ENCODE measurements at places on chromosomes 3 and 15.

DNA sequence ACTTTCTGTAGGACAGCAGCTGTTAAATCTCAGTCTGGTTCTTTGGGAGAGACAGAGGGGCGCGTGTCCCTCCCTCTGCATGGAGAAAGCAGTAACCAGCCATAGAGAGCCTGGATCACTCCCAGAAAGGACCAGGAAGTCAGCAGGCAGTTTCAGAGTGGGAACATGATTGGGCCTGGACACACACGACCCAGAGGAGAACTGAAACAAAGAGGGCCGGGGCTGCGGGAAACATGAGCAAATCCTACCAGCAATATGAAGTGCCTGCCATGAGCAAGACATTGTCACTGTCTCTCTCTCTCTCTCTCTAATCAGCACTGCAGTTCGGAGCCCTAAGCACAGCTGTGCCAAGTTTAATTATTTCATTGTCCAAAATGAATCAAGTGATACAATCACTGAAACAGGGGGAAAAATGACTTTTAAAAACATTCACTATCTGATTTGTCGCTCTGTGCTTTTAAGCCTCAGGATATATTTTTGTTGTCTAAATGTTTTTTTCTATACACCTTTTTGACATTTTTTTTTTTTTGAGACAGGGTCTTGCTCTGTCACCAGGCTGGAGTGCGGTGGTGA, 17.6 kb downstream of the MUC13 start:
- no peak for DNase-seq

DNA sequence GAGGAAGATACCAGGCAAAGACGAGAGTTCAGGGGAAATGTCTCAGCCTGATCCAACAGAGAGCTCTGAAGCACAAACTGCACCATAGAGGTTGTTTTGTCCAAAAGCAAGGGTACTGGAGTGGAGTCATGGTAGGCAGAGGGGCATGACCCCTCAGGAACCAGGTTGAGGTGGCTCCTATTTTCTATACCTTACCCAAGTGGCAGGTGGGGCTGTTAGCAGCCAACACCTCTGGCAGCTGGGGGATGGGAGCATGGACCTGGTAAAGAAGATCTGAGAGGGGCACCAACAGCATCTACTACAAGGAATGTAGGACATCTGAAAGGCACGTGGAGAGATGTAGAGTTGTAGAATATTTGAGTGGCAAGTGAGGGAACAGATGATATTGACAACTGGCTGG, 85.2 kb downstream of the GAP43 start:
- DNase-seq, result no peak

DNA sequence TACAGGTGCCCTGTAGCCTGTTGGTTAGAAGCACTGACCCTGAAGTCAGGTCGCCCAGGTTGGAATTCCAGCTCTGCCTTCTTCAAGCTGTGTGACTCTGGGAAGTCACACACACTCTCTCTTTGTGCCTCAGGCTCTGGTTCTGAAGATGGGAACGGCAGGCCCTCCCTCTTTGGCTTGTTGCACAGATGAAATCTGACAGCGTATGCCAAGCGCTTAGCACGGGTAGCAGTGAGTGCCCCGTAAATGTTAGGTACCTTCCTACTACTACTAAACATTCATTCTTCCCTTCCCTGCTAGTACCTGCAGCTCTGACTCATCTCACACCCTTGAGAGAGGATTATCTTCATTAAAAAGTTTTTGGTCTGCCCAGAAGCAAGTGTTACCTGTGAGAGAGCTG, 139.0 kb downstream of the PGPEP1L start:
- no peak for DNase-seq

GRCh38 chr15:66659384-66659783, 42.7 kb upstream of the SMAD6 start:
- no peak for DNase-seq

GRCh38 chr3:196007744-196008335, 74.0 kb downstream of the TFRC start:
- DNase-seq, result no peak

DNA sequence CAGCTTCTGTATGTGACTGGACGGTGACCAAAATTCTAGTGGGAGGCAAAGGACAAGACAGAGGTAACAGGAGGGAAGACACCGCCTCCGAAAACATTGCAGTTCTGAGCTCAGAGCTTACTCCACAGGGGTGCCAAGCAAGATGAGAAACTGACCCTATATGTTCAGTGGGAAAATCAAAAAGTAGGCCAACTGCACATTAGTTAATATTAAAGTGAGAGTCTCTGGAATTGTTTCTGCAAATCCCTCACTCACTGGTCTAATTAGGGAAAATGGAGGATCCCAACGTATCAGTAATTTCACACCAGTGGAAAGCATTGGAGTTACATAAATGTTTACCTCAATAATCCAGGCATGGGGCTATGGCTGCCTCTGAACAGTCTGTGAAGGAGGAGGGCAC, 313.3 kb upstream of the KCNH8 start:
- DNase-seq, result no peak

GRCh38 chr3:180421721-180422120, 180.2 kb upstream of the TTC14 start:
- DNase-seq, result no peak

DNA sequence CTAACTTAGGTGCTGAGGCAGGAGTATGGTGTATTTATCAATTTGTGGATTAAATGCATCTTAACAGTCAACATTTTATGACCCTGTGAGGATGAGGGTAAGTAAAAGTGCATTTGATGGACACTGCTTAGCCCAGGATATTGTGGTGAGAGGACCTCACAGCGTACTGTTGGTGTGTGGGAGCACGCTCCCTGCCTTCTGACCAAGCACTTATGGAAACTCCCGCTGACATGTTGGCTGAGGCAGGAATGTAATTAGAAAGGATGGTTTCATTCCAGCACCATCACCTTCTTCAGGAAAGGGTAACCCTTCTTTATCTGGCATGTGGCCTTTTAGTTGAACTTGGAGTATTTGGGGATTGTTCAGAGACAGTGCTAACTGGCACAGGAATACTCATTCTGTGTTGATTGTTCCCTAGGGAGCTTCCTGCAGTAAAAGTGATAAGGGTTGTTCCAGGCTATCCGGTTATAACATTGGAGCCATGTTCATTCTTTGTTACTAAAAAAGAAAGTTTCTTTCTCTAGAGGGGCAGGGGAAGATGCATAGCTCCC, 11.7 kb upstream of the FSTL1 start:
- no peak for DNase-seq

GRCh38 chr3:5007873-5008272, 28.6 kb downstream of the BHLHE40 start:
- no peak for DNase-seq

DNA sequence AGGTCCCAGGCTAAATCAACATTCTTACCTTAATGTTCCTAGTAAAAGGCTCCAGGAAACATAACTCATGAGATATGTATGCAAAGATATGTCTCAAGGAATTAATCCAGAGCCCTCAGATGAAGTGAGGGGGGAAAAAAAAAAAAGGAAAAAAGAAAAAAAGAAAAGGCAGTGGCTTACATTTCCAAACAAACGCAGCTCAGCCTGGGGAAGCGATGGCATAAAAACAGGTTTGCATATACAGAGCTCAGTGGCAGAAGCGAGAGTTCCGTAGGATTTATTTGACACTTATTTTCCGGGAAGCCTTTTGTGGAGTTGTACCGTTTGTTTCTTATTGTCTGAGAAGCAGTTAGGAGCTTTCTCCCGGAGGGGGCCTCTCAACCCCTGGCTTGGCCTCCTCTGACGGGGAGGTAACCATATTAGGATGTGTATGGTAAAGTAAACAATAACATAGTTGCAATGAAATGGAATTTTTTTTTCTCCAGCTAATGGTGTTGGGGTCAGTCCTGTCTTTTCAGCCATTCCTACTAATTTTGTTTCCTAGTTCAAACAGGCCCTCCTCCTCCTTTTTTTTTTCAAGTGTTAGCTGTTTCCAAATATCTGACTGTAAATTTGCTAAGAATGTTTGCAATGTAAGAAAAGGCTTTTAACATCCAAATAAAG, 338.6 kb downstream of the FOXP1 start:
- DNase-seq, result no peak

DNA sequence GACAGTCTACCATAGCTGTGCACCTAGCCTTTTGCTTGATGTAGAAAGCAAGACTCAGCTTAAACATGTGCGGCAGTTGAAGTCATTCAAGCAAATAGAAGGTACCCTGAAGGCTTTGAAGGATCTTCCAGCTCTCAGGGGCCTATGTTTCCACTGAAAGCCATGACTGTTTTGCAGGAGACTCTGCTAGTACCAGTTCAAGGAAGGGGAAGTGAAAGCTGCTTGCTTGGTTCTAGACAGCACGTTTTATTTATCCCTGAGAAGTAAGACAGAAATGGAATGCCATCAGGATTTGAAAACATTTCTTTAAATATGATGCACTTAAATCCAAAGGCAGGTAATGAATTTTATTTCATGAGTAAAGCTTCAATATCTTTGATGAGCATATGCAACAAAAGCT, 311.4 kb downstream of the PDCD6IP start:
- no peak for DNase-seq

DNA sequence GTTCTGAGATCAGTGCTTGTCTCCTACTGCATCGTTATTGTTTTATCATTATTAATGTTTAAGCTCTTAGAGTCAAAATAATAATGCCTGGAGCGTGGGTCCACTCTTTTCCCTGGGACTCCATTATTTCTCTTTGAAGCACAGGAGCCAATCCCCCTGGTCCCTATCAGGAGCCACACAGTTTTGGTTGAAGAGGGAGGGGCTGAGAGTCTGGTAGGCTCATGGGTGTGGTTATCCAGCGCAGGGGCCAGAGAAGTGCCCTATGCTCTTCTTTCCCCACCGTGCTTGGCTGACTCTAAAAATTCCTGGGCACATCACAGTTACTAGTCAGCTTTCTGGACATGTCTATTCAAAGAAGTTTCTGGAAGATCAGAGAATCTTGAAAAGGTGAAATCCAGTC, 121.5 kb downstream of the DNAJB8 start:
- DNase-seq, result no peak

DNA sequence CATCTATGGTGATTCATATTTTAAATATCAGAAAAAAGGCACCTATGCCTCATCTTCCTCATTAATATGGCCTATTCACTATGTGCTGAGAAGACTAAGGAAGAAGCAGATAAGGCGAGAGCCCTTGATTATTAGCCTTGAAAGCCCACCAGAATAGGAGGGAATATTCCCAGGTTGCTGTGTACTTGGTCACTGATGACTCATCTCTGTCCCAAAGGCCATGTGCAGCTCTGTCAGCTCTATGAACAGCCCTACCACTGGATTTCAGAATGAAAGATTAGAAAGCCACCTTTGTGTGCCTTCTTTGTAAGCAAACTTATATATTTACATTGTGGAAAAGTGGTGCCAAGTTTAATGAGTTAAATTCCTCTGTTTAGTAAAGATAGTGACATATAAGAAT, 211.5 kb downstream of the NFKBIZ start:
- no peak for DNase-seq

- DNase-seq, result no peak
Measured at GRCh38 chr15:63050731-63051155, 8.2 kb downstream of the TPM1 start.

DNA sequence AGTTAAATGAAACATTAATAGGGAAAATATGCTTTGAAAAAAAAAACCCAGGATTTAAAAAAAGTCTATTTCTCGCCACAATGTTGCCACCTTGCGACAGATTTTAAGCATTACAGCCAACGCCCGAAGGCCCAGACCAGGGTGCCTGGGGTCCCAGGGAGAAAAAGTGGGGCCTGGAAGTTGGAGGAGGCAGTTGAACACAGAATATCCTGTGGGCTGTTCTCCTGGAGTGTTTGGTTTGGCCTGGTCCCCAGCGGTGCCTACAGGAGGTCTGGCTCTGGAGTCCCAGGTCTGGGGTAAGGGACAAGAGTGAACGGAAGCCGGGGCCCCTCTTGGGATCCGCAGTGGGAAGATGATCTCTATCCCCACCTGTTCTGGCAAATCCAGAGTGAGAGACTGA, 3.4 kb downstream of the RNU6-1 start:
- no peak for DNase-seq

DNA sequence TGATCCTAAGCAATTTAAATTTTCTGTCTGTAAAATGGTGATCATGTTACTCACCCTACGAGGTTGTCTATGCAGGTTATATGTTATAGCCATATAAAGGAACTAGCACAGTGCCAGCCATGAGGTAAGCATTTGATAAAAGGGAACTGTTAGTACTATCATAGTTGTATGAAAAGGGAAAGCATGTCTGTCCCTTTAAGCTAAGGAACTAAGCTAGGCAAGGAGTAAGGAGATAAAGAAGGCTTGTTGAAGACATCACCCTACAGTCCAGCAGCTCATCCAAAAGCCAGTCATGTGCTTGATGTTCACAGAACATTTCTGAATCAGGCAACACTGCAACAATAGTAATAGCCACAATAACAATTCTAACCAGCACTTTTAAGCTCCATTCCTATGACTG, 243.9 kb downstream of the ZBTB20 start:
- DNase-seq, result no peak

- DNase-seq, result no peak
Measured at GRCh38 chr3:184807549-184807948, 4.4 kb upstream of the VPS8 start.

- DNase-seq, result no peak
Measured at GRCh38 chr3:66200147-66200546, 20.7 kb upstream of the SLC25A26 start.

GRCh38 chr3:120147072-120147871, 53.0 kb upstream of the GSK3B start:
- DNase-seq, result no peak

GRCh38 chr15:100690795-100691158, 88.4 kb downstream of the ASB7 start:
- no peak for DNase-seq

DNA sequence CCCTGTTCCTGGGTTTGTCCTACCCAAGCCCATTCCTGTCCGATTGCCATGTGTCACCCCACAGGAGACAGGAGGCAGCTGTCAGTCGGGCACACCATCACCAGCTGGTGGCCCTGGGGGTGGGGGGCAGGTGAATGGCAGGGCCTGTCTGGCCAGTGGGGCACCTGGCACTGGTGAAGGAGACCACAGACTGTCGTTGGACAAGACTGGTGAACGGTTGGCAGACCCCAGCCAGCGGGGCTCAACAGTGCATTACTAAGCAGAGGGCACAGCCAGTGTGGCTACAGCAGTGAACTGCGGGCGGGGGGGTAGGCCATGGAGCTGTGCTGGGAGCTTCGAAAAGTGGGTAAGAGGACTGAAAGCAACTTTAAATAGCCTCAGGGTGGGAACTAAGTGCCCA, 2.1 kb downstream of the SEMA7A start:
- no peak for DNase-seq

DNA sequence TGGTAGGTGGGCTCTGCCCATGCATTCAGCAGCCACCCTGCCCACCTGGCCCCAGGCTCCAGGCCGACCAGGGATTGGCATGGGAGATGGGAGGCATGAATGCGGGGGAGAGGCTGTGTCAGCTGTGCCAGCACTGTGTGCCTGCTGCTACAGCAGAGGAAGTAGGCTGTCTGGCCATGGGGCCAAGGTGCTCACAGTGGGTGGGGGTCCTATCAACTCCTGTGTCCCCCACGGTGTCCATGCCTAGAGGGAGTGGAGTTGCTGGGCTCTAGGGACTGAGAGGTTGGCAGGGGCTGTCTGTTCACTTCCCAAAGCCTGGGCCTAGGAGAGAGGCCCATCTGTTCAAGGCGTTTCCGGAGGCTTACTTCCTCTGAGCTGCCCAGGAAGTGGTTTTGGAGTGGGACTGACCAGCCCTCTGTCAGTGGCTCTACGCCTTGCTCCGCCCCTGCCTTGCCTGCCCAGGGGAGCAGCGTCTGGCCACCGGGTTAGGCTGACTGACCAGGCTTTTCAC, 5.8 kb downstream of the PRKCD start:
- no peak for DNase-seq

GRCh38 chr3:152865668-152866245, 30.8 kb downstream of the P2RY1 start:
- DNase-seq, result no peak

All from NT2/D1 (cell line).